Caco-2 (cell line): ENCODE measurements at places on chromosomes 4 and X.

DNA sequence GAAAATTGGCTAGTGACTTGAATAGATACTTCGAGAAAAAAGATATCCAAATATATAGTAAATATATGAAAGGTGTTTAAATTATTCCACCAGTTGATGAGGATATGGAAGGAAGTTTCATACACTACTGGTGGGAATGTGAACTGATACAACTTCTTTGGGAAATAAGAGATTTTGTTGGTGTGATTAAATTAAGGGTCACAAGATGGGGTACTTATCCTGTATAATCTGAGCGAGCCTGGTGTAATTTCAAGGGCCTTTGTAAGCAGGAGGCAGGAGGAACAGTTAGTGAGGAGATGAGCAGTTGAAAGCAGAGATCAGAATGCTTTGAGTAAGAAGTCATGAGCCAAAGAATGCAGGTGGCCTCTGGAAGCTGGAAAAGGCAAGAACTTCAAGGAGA, 192.2 kb downstream of the KCTD8 start:
- no peaks in the 10 kb centered on the region for H3K36me3 ChIP-seq
- H3K4me3 ChIP-seq: no peak overlapping the region
- no peak for DNase-seq
- H3K4me1 ChIP-seq: no peaks in the 10 kb centered on the region
- no peaks in the 10 kb centered on the region for H3K27me3 ChIP-seq

GRCh38 chr4:52861171-52861823, 820 bp upstream of the RASL11B start:
- H3K4me1 ChIP-seq: peaks cover 20% of the 10 kb centered on the region
- peaks cover 1% of the 10 kb centered on the region for H3K36me3 ChIP-seq
- DNase-seq: no peak
- H3K27me3 ChIP-seq: no peaks in the 10 kb centered on the region
- peak overlapping the region; percentile 95 for H3K4me3 ChIP-seq
- peak overlapping the region; percentile 70 for H3K27ac ChIP-seq

- no peaks in the 10 kb centered on the region for H3K36me3 ChIP-seq
- H3K27me3 ChIP-seq: no peaks in the 10 kb centered on the region
- DNase-seq: no peak
- no peak overlapping the region for H3K4me3 ChIP-seq
These were observed 1.8 kb downstream of the TBC1D25 start for GRCh38 chrX:48541140-48541814.

- H3K36me3 ChIP-seq: no peaks in the 10 kb centered on the region
- peaks cover 23% of the 10 kb centered on the region for H3K4me1 ChIP-seq
- DNase-seq: no peak
- no peak overlapping the region for H3K27ac ChIP-seq
These were observed 30.4 kb downstream of the FAT1 start for GRCh38 chr4:186693159-186693815.

DNA sequence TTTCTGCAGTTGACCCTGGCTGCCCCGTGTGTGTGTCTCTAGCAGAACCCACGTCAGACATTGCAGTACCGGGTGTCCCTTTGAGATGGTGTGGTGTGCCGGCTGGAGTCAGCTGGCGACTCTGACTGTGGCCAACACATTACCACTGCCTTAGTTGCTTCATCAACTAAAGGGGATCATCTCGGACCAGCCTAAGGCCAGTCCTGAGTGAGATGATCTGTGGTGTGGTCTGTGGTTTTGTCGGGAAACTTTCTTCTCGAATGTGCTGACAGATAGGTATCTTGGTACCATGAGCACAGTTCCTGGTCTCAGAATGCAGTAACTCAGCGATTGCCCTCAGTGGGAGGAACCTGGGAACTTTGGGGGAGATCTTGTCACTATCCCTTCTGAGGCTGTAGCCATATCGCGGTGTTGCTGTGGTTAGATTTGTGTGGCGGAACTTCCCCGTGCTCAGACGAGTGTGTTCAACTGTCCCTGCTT, 15.8 kb downstream of the TBC1D14 start:
- H3K27ac ChIP-seq: no peak overlapping the region
- no peaks in the 10 kb centered on the region for H3K36me3 ChIP-seq
- H3K27me3 ChIP-seq: no peaks in the 10 kb centered on the region
- peaks cover 4% of the 10 kb centered on the region; the same call in 1 of the 2 replicates for H3K4me1 ChIP-seq

DNA sequence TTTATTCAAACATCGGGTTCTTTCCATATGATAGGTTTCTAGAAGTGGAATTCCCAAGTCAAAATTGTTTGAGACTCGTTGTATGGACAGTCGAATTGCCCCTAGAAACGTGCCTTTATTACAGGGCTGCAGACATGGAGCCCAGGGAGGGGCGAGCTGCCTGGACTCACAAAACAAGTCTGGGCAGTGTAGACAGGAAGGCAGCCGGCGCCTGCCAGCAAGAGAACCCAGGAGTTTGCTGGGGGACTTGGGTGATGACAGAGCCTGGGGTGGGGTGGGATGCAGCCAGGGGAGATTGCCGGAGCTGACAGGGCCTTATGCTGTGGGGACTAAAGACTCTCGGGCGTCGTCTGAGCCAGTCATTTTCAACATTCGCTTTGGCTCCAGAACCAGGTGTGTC, 107.4 kb upstream of the MSX1 start:
- DNase-seq: no peak
- H3K4me3 ChIP-seq: no peak overlapping the region
- no peaks in the 10 kb centered on the region; the same call in 1 of the 2 replicates for H3K4me1 ChIP-seq
- H3K27ac ChIP-seq: no peak overlapping the region

- H3K36me3 ChIP-seq: no peaks in the 10 kb centered on the region
- H3K27me3 ChIP-seq: no peaks in the 10 kb centered on the region
- no peak for DNase-seq
- no peak overlapping the region for H3K27ac ChIP-seq
These were observed 178.7 kb downstream of the SLIT2 start for GRCh38 chr4:20430259-20430941.

DNA sequence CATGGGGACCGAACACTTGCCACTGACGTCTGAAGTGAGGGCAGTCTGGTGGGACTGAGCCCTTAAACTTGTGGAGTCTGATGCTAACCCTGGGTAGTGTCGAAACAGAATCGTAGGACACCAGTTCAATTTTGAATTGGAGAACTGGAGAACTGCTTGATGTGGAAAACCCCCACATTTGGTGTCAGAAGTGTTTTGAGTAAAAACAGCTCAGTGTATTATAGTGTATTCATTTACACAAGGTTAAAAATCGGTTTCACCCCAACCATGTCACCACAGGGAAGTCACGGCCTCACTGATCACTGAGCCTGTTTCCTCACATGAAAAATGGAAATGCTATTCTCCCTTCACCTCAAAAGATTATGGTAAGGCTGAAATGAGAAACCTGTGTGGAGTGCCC, 21.9 kb downstream of the PIN4 start:
- H3K36me3 ChIP-seq: no peaks in the 10 kb centered on the region; the same call in 1 of the 2 replicates
- no peak overlapping the region for H3K27ac ChIP-seq
- no peak overlapping the region for H3K4me3 ChIP-seq
- no peaks in the 10 kb centered on the region for H3K27me3 ChIP-seq
- no peak for DNase-seq
- no peaks in the 10 kb centered on the region for H3K4me1 ChIP-seq

DNA sequence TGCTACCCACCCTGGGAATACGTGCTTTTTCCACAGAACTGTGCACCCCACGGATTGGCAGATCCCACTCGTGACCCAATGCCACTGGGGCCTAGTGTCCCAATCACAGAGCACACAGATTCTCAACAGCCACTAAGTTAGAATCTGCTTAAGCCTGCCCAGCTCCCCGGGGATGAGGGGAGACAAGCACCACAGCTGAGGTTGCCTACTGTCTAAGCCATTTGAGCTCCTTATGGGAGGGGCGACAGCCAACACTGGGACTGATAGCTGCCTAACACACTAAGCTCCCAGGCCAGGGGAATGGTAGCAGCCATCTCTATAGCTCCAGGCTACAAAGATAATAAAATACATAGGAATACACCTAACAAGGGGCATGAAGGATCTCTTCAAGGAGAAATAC, 93.5 kb upstream of the GUCY1A1 start:
- no peak overlapping the region for H3K4me3 ChIP-seq
- no peak overlapping the region for H3K27ac ChIP-seq
- H3K36me3 ChIP-seq: no peaks in the 10 kb centered on the region
- H3K4me1 ChIP-seq: peaks cover 5% of the 10 kb centered on the region; the same call in 1 of the 2 replicates

- no peak for DNase-seq
- no peak overlapping the region for H3K4me3 ChIP-seq
- no peaks in the 10 kb centered on the region for H3K4me1 ChIP-seq
- no peak overlapping the region for H3K27ac ChIP-seq
These were observed 32.5 kb downstream of the LANCL3 start for GRCh38 chrX:37603938-37604409.

DNA sequence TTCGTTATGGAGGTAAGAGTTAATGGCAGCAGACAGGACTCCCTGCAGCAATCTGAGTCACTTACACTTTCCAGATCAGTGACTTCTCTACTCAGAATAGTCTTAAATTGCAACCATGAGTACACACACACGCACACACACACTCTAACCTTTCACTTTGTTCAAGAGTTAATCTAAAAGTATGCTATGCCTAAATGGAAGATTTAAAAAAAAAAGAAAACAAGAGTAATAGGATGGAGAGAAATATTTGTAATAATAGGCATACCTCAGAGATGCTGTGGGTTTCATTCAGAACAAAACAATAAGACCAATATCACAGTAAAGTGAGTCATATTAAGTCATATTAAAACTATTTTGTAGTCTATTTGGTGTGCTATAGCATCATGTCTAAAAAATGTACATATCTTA, 969.1 kb upstream of the PCDH10 start:
- H3K36me3 ChIP-seq: no peaks in the 10 kb centered on the region
- no peak overlapping the region for H3K4me3 ChIP-seq
- no peaks in the 10 kb centered on the region for H3K4me1 ChIP-seq

DNA sequence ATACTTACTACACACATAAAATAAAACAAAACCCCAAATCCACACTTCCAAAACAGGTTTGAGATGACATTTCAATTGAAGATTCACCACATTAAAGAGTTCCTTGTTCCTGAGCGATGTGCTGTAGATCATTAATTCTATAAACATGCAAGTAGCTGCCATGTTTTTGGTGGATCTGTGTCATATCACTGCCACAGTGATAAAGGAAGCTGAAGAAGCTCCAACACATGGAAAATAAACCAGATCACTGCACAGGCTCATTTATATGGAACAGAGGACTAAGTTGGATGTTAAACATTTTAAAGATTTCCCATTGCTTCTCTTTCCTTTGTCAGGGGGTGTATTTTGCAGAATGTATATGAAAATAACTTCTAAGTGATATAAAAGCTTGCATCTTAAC, 2.8 kb upstream of the RBM46 start:
- H3K27me3 ChIP-seq: no peaks in the 10 kb centered on the region; the same call in 1 of the 2 replicates
- DNase-seq: no peak
- H3K4me3 ChIP-seq: no peak overlapping the region
- H3K4me1 ChIP-seq: no peaks in the 10 kb centered on the region

- no peaks in the 10 kb centered on the region for H3K27me3 ChIP-seq
- no peaks in the 10 kb centered on the region for H3K36me3 ChIP-seq
- no peaks in the 10 kb centered on the region for H3K4me1 ChIP-seq
These were observed at the start of gene TTC29 for GRCh38 chr4:146945556-146946374. TTC29 (minus strand) TSS chr4:146945864; CDS start chr4:146939895, 5,969 bp downstream.

DNA sequence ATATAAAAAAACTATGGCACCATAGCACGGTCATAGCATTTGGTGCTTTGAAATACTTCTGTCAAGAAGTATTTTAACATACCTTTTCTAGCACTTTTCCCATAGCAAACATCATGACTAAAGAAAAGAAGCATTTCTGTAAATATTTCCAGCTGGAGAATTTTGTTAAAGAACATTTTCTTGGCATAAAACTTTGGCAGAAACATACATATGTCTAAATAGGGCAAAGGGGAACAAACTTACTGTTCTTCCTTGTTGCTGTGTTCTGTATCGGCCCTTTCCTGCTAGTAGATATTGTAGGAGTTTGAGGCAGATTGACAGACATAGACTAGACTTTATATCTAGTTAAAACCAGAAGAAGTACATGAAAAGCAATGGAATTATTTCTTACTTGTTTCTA, 2368.5 kb downstream of the PCDH7 start:
- H3K36me3 ChIP-seq: no peaks in the 10 kb centered on the region
- no peak overlapping the region for H3K4me3 ChIP-seq
- no peak for DNase-seq
- no peaks in the 10 kb centered on the region for H3K27me3 ChIP-seq
- no peaks in the 10 kb centered on the region for H3K4me1 ChIP-seq

- H3K27ac ChIP-seq: no peak overlapping the region
- H3K4me1 ChIP-seq: no peaks in the 10 kb centered on the region
- no peak overlapping the region for H3K4me3 ChIP-seq
- no peak for DNase-seq
These were observed 43.5 kb downstream of the SRPX2 start for GRCh38 chrX:100687546-100687945.

DNA sequence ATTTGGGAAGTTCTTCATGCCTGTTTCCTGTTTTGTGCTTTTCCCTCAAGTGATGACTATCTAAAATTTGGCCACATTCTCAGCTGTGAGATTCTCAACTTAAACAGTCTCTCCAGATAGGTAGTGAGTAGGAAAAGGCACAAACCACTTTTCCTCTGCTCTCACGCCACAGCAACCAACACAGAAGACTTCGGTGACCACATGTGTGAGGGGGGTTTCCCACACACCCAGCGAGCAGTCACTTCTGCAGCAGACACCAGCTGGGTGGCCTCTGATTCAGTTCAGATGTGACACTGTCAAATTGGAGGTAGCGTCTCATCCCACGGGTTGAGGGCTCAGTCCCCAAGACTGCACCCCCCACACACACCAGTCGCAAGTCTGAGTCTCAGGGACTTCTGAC, 25.1 kb upstream of the CLDN34 start:
- no peaks in the 10 kb centered on the region for H3K4me1 ChIP-seq
- H3K27ac ChIP-seq: no peak overlapping the region
- no peaks in the 10 kb centered on the region for H3K36me3 ChIP-seq
- no peak for DNase-seq
- no peak overlapping the region for H3K4me3 ChIP-seq

DNA sequence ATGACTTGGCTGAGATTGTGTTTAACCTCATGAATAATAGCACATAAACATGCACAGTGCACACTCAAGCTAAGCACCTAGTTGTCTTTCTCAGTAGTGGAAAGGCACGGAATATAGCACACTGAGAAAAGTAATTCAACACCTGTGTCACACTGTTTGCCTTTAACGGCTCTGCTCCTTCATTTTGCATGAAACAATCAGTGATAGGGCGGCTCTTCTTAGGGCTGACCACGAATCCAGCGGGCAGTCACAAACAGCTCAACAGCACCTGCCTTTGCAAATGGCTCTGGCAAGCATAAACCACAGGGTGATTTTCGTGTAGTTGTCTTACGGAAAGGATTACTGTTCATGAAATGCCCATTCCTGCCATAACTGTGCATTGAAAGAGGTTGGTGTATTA, 954.0 kb upstream of the TENM3 start:
- no peak overlapping the region for H3K4me3 ChIP-seq
- H3K36me3 ChIP-seq: no peaks in the 10 kb centered on the region
